ENCODE measurements at places on chromosomes 12 and 14.
A peak's percentile ranks its signal among the peaks of the same experiment; 100 is the strongest.

DNA sequence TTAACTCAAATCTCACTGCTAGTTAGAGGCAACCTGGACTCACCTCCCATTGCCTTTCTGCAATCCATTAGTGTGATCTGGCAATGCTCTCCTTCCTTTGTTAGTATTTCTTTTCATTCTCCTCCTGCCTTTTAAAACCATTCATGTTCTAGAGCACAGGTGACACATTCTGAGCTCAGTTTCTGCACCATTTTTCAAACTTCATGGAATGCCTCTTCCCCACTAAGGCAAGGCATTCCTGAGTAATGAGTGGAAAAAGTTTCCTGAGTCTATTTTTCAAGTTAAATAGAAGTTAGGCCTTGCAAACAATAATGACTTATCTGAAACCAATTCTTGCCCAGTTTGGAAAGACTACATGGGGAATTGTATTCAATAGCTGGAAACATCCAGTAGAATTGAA lies 1001.8 kb downstream of the BCL11B start:
- DNase-seq, result no peak

DNA sequence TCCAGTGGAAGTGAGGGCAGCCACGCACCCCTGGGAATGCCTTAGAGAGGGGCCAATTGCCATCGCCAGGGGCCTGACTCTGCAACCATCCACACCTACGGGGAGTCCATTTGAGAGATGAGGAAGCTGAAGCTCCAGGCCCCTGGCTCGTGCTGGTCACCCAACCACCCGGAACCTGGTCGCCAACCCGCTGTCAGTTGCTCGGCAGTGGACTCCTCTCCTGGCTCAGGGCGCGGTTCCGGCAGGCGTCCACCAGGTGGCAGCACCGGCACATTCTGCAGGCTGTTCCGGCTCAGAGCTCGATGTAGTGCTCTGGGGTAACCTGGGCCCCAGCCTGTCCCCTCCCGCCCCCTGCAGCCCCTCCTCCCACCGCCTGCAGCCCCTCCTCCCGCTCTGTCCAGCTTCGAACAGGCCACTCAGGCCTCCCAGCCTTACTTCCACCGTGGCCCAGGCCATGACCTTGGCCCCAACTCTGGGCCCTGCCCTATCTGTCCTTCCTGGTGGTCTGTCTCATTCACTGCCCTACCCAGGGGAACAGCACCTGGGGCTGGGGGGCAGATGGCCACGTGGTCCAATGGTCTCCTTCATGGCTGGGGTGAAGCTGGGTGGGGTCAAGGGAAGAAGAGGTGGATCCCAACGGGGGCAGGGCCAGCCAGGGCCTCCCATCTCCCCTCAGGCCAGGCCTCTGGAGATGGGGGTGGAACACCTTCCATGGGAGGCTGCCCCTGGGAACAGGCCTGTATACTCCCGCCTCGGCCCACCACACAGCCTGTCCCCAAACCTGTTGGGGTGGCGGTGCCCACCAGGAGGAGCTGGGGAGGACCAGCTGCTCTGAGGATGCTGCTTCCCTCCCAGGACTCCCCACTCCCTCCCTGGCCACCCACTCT lies 15.7 kb downstream of the SIVA1 start:
- peak; percentile 97 for DNase-seq

DNA sequence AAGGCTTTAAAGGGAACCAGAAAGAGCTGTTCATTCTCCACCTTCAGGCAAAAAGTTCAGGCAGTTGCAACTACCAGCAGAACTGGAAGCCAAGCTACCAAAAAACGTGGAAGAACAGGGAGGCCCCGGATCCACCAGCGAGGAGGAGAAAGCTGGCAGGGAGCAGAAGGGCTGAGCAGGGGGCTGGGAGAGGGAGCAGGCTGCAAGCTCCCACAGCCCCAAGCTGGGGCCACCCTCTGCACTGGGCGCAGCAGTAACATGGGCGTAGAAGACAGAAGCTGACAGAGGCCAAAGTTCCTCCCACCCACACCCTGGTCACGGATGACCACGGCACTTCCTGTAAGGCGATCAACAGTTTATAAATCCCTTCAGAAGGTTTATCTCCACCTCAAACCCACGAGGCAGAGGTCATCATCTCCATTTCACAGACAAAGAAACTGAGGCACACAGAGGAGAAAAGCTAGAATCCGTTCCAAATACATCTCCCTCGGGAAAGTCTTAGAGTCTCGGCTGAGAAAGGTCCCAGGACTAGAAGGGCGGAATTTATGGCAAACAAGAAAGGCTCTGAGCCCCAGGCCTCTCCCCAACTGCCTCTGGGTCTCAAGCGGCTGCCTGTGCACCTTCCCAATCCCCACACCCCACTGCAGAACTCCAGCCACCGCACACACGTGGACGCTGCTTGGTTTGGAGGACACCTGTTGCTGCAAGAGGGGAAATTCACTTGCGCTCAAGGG lies 1.8 kb downstream of the CCDC85C start:
- DNase-seq, result no peak

- no peak for DNase-seq
Observed at GRCh38 chr14:77790566-77791224, 9.2 kb upstream of the ADCK1 start.

DNA sequence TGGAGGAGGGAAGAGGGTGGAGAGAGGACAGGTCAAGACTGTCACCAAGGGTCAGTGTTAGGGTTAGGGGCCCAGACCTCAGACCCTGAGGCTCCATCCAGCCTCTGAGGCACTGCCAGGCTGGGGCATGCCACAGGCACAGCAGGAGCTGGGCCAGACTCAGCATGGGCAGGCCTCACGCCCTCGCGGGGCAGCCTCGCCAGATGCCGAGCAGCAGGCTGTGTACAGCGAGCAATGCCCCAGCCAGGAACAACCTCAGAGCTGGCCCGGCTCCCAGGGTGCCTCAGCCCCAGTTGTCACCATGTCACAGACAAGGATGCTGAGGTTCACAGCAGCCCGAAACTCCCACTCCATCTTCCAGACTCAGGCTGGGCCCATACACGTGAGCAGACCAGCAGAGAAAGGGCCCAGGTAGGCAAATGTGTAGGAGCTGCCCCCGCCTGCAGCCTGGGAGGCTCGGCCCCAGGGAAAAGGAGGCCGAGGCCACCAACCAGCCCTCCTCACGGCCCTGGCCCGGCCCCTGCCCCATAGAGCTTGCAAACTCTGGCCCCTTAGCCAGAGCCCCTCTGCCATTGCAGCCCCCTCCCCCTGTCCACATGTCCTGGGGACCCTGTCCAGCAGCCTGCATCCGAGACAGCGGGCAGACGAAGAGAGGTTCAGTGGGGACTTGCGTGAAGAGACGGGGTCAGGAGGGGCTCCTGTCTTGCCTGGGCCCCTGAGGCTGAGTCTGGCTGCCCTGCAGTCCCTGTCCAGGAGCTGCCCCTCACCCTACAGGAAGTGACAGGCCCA lies 7.5 kb downstream of the C14orf180 start:
- DNase-seq, result no peak

- peak; percentile 55 for DNase-seq
Observed at GRCh38 chr12:68746572-68747180, 700 bp downstream of the SLC35E3 start.

DNA sequence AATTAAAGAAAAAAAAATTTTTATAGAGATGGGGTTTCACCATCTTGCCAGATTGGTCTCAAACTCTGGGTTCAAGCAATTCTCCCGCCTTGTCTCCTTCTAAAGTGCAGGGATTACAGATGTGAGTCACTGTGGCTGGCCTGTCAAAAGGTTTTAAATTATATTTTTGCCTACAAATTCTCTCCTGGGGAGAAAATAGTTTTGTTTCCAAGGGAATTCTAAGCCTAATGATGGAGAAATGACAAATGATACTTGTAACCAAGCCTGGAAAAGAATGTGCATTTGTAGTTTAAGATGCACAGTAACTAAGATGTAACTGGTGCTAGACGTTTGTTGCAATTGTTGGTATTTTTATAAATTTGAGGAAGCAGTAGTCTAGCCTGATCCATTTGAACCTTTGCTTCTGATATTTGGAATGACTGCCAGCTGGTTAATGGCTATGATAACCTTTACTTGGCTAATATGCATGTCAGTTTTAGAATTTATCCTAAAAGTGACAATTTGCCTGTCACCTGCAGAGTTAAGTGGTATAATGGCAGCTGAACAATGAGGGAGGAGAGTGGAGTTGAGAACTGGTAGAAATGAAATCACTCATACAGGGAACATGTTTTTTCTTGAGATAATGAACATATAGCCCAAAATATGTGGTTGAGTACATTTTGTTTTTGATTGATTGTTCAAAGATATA lies 148.0 kb downstream of the FUT8 start:
- no peak for DNase-seq

DNA sequence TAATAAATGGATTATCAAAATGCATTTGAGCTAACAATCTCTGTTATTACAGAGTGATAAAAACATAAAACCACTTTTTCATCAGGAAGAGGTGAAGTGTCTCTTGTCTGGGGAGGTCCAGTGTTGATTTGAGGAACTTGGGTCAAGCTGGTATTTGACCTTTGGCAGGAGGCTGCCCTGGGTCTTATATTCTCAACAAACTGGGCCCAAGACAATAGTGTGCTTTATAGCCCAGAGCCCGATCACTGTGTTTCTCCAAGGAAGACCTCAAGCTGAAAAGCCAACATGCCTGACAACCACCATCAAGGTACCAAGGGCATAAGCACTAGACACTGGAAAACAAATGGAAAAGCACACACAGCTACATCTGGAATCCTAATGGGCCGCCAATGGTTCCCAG lies 137.0 kb downstream of the SLC25A21 start:
- no peak for DNase-seq

DNA sequence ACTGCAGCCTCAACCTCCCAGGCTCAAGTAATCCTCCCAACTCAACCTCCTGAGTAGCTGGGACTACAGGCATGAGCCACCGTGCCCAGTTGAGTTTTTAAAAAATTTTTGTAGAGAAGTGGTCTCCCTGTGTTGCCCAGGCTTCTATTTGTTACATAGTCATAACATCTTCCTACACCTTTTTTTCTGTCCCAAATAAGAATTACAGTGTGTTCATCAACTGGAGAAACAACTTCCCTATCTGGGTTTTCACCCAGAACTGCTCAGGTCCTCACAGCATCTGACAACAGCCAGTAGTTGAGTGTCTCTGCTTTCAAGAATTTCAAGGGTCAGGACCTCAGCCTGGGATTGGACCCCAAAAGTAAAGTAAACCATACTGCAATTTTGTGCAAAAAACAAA lies 235.2 kb upstream of the AMIGO2 start:
- no peak for DNase-seq

GRCh38 chr12:92546259-92546634 lies 156.5 kb upstream of the PLEKHG7 start:
- no peak for DNase-seq

DNA sequence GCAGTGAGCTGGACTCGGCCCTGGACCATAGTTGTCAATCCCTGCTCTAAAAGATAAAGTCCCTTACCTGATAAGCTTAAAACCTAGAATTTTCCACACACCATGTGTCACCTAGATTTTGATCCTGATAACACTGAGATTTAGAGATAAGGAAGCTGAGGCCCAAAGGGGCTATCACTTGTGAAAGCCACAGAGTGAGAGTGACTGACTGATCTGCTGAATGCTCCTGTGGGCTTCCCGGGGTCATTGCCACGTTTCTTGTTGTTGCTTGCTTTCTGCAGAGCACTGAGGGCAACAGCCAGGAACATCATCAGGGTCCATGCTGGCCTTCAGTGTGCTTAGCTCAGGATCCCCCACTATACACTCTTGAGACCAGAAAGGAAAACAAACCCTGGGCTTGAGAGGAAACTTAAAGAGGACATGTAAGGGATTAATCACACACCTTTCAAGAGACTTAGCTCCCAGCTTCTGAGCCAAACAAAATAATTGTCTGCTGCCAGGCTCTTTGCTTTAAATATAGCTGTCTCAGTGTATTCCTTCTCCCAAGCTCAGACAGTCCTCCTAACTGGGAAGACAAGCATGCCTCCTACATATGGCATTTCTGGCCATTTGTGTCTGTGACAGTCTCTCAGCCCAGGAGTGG lies 82.6 kb upstream of the ARHGAP5 start:
- no peak for DNase-seq

GRCh38 chr12:6899837-6900519 lies 4.6 kb upstream of the LRRC23 start:
- peak; percentile 63 for DNase-seq

DNA sequence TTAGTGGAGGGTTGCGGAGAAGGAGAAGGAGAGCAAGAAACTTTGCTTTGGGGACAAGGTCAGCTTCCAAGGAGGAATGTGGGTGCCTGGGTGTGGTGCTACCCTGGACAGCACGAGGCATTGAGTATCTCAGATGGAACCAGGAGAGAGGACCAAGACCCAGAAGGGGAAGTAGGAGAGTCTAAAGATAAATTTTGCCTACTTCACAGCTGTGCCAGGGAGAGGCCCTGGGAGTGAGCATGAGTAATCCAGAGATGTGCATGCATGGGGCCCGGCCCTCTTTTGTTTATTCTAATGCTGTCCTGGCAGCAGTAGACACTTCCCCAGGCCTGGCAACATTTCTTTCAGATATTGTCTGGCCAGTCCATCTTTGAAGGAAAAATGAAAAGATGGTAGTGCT lies 49.5 kb upstream of the GNPNAT1 start:
- DNase-seq, result no peak

DNA sequence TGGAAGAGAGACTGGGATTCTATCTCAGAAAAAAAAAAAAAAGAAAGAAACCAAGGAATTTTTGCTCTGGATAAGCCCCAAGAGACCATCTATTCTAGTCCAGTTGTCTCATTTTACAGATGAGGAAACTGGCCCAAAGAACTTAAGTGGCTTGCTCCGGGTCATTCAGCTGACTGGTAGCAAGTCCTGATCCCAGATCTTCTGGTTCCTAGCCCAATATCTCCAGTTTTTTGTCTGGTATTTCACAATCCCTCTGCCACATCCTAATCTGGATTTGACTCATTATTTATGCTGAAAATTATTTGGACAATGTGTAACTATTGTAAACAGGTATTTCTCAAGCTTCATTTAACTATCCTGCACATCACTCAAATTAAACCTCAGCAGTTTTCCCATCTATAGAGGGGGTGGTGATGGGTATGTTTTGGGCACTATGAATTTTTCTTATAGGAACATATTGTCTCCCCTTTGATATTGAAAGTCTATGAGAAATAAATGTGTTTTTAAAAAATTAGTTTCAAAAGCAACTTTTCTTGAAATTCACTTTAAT lies 43.4 kb downstream of the PPP2R5E start:
- no peak for DNase-seq

DNA sequence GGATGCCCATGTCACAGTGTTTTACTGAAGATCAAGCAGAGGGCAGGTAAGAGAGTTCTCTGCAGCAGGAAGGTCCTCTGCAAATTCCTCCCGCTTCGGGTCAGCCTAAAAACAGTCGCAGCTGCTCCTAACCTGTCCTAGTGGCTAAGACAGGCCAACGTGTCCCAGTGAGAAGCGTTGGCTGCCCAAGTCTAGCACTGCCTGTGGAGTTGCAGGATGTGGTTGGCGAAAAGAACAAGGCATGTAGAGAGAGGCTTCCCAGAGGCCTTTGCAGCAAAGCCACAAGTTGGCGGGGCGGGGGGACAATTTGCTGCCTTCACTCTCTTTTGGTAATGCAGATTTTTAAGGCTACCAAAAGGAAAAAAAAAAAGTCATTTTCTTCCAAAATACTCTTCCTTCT lies 340.1 kb downstream of the BCL11B start:
- no peak for DNase-seq

DNA sequence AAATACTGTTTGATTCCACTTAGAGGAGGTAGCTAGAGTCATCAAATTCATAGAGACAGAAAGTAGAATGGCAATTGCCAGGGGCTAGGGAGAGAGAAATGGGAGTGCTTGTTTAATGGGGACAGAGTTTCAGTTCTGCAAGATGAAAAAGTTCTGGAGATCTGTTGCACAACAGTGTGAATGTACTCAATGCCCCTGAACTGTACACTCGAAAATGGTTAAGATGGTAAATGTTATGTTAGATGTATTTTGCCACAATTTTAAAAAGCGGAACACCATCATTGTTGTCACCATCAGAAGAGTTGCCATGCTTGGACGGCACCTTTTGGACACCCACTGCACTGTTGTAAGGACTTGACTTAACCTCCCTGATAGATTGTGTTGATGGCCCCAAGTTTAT lies 106.9 kb downstream of the SCARB1 start:
- DNase-seq, result no peak
